Mesothelial cell of epicardium (in vitro differentiated cells): ENCODE measurements at places on chromosomes 13 and 19.

- DNase-seq = peak; percentile 25
These were observed 31.1 kb downstream of the OPA3 start for GRCh38 chr19:45553464-45553863.

DNA sequence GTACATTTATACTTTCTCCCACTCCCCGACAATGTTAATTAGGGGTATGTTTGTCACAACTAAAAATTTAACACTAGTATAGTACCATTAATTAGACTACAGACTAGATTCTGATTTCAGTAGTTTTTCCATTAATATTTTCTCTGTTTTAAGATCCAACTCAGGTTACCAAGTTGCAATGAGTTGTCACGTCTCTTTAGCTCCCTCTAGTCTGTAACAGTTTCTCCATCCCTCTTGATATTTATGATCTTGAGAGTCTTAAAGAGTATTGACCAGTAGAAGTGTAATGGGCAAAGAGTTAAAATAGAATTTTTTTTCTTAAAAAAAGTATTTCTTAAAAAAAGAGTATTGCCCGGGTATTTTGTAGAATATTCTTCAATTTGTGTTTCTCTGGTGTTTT, 598.1 kb downstream of the TBC1D4 start:
- DNase-seq = no peak

GRCh38 chr19:4327252-4327876, 11.3 kb downstream of the STAP2 start:
- peak; percentile 85 for DNase-seq

GRCh38 chr13:98930151-98930591, 47.7 kb downstream of the DOCK9 start:
- DNase-seq = no peak

GRCh38 chr19:4357095-4357797, 13.9 kb downstream of the MPND start:
- no peak for DNase-seq

DNA sequence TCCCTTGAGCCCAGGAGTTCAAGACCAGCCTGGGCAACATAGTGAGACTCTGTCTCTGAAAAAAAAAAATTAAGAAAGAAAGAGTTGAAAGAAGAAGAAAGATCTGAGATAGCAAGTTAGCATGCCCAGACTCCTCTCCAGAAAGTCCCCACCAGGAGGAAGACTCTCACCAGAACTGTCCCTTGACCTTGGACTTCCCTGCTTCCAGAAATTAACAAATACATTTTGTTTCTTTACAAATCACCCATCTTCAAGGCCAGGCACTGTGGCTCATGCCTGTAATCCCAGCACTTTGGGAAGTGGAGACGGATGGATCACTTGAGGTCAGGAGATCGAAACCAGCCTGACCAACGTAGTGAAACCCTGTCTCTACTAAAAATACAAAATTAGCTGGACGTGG, 44.3 kb upstream of the KLF2 start:
- DNase-seq = no peak

DNA sequence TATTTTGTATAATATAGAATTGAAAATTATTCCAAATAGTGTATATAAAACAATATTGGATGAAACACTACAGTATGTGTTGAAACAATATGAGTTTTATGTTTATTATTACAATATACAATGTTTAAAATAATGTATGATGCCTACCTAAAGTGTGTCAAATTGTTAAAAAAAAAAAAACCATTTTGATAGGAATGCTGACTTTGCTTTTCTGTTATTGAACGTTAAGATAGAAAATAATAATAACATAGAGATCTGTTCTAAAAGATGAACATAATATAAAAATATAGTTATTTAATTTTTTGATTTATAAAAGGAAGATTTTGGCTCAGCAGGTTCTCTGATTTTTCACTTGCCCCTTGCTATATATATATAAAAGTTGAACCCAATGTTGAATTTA, 474.6 kb upstream of the ATXN8OS start:
- no peak for DNase-seq

GRCh38 chr13:28537171-28537570, 42.2 kb upstream of the FLT1 start:
- DNase-seq = no peak

DNA sequence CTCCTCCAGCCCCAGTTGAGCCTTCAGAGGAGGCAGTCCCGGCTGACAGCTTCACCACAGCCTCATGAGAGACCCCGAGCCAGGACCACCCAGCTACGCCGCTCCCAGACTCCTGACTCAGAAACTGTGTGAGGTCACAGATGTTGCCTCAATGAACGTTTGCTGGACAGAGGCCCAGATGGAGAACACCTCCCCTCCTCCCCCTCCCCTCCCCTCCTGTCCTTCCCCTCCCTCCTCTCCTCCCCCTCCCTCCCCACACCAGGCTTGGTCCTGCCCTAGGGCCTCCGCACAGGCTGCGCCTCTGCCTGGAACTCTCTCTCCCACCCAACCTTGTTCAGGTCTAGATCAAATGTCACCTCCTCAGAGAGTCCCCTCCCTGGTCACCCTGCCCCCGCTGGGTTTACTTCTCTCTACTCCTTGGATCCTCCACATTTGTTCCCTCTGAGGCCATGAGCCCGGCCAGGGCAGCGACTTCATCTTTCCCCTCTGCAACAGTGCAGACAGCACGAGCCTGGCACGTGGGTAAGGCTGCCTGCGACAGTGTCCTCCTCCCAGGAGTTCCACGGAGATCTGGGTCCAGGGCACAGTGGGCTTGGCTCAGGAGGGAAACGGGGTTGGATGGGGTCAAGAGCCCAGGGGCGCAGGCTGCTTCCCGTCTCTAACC, 17.4 kb downstream of the PIP5K1C start:
- DNase-seq = no peak

GRCh38 chr13:41383386-41383785, 72.3 kb downstream of the NAA16 start:
- DNase-seq = no peak

DNA sequence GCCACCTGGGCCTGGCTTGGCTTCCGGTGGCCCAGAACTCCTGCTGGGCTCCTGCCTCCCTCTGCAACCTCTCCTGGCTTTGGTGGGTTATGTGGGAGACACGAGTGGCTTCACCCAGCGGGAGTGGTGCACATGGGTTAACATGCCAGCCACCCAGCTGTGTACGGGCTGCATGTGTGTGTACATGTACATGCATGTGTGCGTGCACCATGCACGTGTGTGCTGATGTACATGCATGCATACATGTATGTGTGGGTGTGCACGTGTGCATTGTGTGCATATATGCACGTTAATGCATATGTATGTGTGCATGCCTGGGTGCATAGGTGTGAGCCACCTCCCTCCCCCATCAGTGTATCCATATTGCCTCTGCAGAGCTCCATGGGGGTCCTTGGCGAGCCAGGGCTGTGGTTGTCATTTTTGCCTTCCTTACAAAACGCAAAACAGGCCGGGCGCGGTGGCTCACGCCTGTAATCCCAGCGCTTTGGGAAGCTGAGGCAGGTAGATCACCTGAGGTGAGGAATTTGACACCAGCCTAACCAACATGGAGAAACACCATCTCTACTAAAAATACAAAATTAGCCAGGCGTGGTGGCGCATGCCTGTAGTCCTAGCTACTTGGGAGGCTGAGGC, 12.5 kb downstream of the GNA11 start:
- DNase-seq = no peak

DNA sequence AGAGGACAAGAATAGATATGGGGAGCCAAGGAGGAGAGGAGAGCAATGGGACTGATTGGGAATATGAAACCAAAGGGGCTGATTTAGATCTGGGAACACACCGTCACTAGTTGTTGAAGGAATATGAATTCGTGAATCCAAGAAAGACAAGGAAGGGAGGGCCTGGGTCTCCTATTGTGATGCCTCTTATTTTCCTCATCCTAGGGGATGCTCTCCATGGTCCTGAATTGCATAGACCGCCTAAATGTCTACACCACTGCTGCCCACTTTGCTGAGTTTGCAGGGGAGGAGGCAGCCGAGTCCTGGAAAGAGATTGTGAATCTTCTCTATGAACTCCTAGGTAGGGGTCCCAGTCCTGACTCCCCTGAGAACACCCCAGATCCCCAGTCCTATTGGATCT, 21.5 kb downstream of the RYR1 start:
- DNase-seq = no peak

GRCh38 chr19:17590866-17591265, 35.4 kb downstream of the COLGALT1 start:
- no peak for DNase-seq

DNA sequence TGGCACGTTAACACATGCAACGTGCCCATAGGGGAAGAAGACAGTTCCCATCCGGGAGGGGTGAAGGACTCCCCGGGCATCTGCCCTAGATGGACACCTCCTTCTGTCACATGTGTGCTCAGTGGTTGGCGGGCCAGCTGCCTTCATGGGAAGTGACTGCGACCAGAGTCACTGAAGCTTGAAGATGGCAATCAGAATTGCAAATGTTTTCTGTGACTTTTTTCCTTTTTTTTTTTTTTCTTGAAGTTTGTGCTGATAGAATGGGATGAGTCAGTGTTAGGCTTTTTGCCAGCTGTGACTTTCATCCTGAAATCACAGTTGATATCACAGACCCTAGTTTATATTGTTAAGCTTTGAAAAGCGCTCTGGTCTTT, 109.2 kb upstream of the MCF2L start:
- DNase-seq = no peak

- DNase-seq = no peak
These were observed 650.1 kb downstream of the FGF9 start for GRCh38 chr13:22320991-22321390.

DNA sequence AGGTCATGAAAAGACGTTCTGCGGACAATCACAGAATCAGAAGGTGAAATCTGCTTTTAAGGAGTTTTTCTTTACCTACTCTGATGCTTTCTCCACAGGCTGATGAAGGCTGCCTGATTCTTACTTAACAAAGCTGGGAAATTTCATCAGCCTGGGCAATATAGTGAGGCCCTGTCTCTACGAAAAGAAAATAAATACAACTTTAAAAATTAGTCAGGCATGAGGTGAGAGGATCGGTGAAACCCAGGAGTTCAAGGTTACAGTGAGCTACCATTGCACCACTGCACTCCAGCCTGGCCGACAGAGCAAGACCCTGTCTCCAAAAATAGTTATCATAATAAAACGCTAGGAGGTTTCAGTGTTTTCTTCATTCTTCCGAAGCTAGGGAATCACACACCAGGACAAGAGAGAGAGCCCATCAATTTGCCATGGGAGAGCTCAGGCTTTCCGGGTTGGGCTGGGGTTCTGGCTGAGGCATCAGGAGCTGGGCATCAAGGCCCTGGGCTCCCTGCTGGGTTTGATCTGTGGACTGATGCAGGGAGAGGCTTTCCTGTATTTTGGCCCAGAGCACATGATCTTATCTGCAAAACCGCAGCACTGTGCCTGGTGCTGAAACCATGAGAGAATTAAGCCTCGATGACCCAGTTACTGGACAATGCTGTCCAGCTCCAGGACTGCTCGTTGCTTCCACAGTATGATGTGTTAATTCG, 25.1 kb upstream of the CEBPG start:
- DNase-seq = no peak

- DNase-seq = no peak
These were observed 85.7 kb downstream of the CYSLTR2 start for GRCh38 chr13:48739386-48739964.

DNA sequence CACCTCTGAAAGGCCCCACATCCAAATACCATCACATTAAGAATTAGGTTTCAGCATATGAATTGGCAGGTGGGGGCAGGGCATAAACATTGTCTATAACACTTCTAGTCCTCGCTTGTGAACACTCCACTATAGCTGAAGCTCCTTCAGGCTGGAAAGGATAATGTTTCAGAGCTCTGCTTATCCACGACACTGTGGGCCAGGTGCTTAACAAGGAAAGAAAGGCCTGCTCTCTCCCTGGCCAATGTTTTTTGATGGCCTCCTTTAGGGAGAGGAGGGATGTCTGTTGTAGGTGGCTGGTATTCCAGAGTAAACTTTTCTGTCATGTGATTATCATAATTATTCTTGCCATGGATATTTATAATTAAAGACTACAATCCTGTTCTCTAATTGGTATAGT, 86.4 kb downstream of the CCNA1 start:
- no peak for DNase-seq

GRCh38 chr19:2268861-2269243, 12.6 kb upstream of the JSRP1 start:
- no peak for DNase-seq

GRCh38 chr13:62246581-62246980, 830.9 kb upstream of the PCDH20 start:
- no peak for DNase-seq

DNA sequence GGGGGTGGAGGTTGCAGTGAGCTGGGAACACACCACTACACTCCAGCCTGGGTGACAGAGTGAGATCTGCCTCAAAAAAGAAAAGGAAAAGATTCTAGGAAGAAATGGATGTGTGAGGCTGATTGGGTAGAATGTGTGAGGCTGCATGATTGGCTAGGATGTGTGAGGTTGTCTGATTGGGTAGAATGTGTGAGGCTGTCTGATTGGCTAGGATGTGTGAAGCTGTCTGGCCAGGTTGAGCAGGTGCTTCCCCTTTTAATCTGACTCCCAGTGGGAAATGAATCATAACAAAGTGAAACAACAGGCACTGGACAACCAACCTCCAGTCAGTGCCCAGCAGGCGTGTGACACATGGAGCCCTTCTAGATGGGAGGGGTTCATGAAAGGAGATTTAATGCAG, 14.7 kb downstream of the C13orf46 start:
- no peak for DNase-seq

DNA sequence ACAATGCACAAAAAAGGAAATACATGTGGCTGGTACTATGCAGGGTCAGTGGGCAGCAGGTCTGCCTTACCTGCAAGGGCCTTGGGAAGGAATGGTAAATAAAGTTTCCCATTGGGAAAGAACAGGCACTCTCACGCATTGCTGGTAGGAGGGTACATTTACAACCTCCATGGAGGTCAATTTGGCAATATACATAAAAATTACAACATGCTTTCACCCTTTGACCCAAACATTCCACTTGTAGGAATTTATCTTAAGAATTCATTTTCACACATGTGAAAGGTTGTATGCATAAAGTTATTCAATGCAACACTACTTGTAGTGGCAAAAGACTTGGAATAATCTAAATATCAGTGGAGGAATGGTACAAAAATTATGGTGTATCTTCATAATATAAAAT, 216.4 kb downstream of the DLEU7 start:
- DNase-seq = no peak

- DNase-seq = no peak
These were observed 4.0 kb upstream of the ZNF628 start for GRCh38 chr19:55472463-55472862.

DNA sequence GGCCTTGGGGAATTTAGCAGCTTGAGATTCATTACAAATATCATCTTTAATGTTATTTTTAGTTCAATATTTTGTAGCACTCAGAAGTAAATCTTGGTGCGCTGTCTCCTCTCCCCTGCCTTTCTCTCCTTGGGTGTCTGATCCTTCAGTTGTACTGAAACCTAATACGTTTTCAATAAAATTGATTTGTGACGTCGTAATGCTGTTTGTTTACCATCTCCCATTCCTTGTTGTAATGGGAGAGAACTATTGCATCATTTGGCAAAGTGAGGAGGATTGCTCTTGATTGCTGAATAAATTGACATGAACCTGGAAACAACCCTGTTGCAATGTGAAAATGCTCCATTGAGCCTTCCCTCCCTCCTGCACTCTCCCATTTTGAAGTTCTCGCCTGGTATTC, 43.2 kb upstream of the TSHZ3 start:
- no peak for DNase-seq
